ENCODE measurements at places on chromosomes 1 and 21.

GRCh38 chr21:41581592-41582228 is 73.8 kb upstream of the TMPRSS2 start:
- no peak for DNase-seq

- no peak for DNase-seq
These were observed 19.7 kb downstream of the PTTG1IP start for GRCh38 chr21:44853601-44854390.

DNA sequence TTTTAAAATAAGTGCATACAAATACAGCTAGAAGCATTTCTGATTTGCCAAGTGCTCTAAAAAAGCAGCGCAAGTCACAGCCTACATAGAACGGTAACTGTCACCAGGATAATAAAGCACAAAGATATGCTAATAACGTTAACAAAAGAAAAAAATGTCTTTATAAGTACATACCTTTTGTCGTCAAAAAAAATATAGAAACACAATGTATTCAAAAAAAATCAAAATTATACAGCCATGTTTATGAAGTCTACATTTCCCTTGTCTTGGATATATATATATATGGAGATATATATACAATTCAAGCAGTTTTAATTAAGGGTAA is 3.2 kb downstream of the IRF2BP2 start:
- no peak for DNase-seq

DNA sequence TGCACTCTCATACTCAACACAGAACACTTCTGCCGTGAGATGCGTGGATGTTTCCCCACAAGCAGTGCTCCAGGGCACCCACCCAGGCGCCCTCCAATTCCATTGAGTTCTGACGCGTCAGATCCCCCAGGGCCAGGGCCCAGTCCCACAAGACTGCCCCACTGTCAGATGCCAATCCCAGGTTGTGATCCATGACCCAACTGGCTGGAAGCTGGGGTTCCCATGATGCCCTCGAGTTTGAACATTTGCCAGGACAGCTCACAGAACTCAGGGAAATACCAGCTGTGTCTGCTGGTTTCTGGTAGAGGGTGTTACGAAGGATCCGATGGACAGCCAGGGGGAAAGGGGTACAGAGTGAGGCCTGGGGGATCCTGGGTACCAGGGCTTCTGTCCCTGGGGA is 58.4 kb downstream of the AGPAT3 start:
- DNase-seq = no peak

- no peak for DNase-seq
These were observed 30.7 kb upstream of the RNF187 start for GRCh38 chr1:228456252-228457016.

- no peak for DNase-seq
These were observed 240.5 kb upstream of the MAP1LC3C start for GRCh38 chr1:242239398-242239797.

GRCh38 chr21:41680444-41681347 is 86.2 kb downstream of the RIPK4 start:
- no peak for DNase-seq

DNA sequence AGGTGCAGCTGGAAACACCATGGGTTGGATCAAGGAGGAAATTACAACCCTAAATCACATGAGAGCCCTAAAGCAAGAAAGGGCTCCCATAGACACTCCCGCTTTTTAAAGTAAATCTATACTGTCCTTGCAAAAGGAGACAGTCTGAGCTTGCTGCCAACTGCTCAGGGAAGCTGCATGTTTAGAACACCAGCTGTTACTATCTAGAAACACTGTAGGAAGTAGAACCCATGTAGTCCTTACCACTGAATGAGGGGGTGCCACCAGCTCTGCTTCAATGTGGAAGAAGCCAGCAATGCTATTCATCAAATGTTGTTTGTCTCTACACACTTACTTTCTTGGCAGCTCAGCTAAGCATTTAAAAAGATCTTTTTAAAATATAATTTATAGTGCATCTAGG is 79.8 kb downstream of the PIGK start:
- DNase-seq = no peak

All from activated CD4-positive, CD25-positive, alpha-beta regulatory T cell treated with anti-CD3 and anti-CD28 coated beads, Interleukin-2, amount 50 U/mL, for 16 hours (primary cell).